CD4-positive, alpha-beta T cell treated with Interleukin-10 for 1 hour (primary cell): ENCODE measurements at places on chromosomes 13 and 19.

- DNase-seq, result no peak
Observed at GRCh38 chr19:42278452-42279154, 9.6 kb downstream of the CIC start.

DNA sequence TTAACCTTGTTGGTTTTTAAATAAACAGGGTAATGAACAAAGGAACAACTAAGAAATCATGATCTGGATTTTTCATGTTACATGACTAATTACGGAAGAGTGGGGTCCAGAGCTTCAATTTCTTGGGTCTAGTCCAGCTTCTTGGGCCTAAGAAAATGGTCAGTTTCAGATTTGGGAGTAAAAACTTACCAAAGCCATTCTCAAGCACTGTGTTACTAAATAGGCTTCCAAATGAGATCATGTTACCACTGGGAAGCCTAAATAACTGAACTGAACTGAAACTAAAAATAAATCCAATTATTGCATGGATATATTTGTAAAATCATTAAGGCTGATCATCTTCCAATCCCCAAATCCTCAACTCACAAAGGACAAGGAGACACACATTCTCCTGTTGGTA, 13.9 kb downstream of the TBC1D4 start:
- DNase-seq, result no peak

DNA sequence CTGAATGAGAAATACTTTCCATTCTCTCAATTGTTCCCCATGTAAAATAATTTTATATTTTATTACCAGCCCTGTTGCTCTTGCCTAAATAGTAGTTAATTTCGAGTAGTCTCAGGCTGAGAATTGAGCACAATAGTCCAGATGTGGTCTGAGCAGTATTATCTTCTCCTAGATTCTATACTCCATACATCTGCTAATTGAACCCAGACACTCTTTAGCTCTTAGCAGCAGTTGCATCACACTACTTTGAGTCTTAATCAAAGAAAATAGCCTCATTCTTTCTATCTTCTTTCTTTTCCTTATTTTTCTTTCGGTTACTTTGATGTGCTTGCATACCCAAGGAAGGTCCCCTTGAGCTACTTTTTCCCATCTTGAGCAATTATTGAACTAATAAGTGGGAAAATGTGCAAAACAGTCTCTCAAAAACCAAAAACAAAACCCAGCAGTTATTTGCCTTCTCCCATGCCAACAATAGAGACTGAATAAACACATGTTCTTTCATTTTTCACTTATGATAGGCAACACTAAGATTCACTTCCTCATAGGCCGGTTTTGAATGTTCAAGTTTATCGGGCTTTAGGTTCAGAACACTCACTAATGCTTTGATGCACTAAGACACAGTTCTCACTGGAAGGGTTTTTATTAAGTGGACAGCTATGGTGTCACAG, 204.5 kb downstream of the POU4F1 start:
- DNase-seq, result no peak

- peak; percentile 5 for DNase-seq
Observed at GRCh38 chr13:34942732-34943435, 814 bp downstream of the NBEA start.

- DNase-seq, result no peak
Observed at GRCh38 chr13:110257408-110257807, 49.5 kb downstream of the COL4A1 start.

GRCh38 chr13:24220086-24220703, 59.7 kb downstream of the SPATA13 start:
- DNase-seq, result peak; percentile 79

DNA sequence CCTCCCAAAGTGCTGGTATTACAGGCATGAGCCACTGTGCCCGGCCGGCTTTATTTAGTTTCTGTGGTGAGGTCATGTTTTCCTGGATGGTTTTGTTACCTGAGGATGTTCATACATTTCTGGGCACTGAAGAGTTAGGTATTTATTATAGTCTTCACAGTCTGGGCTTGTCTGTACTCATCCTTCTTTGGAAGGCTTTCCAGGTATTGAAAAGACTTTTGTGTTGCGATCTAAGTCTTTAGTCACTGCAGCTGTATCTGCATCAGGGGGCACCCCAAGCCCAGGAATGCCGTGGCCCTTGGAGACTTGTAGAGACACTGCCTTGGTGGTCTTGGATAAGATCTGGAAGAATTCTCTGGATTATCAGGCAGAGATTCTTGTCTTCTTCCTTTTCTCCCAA, 12.8 kb downstream of the BLOC1S3 start:
- DNase-seq, result no peak

DNA sequence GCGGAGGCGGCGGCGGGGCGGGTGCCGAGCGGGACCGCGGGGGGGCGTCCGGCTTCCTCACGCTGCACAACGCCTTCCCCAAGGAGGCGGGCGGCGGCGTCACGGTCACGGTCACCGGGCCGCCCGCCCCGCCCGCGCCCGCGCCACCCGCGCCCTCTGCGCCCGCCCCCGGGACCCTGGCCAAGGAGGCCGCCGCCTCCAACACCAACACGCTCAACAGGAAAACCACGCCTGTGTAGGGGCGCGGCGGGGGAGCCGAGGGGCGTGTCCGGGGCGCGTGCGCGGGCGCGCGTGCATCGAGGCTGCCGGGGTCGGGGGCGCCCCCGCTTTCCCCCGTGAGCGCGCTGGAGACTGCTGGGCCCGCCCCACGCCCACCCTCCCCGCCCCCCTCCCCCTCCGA, 8.8 kb upstream of the CACNG6 start:
- peak; percentile 16 for DNase-seq

DNA sequence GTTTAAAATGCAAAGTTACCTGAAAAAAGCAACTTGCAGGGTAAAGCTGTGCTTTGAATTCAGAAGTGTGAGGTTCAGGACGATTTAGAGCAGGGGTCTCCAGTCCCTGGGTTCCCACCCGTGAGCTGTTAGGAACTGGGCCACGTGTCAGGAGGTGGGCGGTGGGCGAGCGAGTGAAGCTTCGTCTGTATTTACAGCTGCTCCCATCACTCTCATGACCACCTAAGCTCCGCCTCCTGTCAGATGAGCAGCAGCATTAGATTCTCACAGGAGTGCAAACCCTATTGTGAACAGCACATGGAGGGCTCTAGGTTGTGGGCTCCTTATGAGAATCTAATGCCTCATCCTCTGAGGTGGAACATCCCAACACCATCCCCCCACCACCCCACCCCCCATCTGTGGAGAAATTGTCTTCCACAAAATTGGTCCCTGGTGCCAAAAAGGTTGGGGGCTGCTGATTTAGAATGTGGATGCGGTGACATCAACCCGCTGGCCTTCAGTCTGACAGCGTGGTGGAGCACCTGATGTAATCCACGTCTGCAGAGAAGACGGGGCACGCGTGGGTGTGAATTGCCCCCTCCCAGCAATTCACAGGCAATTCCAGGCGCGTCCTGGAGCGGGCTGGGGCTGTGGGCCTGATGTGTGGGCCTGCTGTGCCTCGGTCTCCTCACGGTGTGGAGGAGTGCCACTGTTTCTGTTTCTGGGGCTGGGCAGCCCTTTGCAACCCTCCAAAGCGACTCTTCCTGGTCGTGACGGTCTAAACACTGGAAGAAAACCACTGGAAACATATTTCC, 214.0 kb upstream of the SOX1 start:
- no peak for DNase-seq

DNA sequence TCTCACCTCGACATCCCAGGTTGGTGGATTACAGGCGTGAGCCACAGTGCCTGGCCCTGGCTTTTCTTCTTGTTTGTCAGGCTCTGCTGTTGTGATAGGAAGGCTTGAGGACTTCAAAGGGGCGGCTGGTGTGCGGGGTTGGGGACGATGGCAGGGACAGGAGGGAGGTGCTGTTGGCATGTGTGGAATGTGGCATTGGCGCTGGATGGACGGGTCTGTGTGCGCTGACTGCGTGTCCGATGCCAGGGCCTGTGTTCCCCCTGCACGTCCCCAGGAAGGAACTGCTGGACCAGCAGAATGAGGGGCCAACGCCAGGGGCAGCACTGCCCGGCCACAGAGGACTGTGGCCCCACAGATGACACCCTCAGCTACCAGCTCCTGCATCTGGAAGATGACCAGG, 12.7 kb upstream of the PTBP1 start:
- DNase-seq, result no peak

GRCh38 chr13:71474936-71475335, 392.1 kb downstream of the DACH1 start:
- DNase-seq, result no peak

DNA sequence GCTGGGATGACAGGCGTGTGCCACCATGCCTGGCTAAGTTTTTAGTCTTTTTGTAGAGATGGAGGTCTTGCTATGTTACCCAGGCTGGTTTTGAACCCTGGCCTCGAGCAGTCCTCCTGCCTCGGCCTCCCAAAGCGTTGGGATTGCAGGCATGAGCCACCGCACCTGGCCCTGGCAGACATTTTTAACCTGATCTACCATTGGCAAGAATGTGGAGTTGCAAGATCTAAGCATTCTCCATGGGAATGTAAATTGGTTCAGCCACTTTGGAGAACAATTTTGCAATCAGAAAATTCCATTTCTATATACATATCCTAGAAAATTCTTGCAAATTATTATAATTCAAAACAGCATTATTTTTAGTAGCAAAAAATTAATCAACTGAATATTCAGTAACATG, 24.3 kb upstream of the DCUN1D2 start:
- DNase-seq, result no peak

- DNase-seq, result no peak
Observed at GRCh38 chr13:79780240-79780639, 299.3 kb downstream of the NDFIP2 start.

GRCh38 chr19:8238251-8238650, 29.1 kb downstream of the CERS4 start:
- DNase-seq, result no peak

- peak; percentile 87 for DNase-seq
Observed at GRCh38 chr19:40403262-40403984, 9.8 kb downstream of the PRX start.

GRCh38 chr19:47499863-47500830, 14.7 kb downstream of the NAPA start:
- DNase-seq, result no peak

GRCh38 chr19:51627491-51628138, 2.6 kb downstream of the SIGLEC5 start:
- no peak for DNase-seq

GRCh38 chr13:68810660-68811059, 1297.0 kb upstream of the ATXN8OS start:
- DNase-seq, result no peak

DNA sequence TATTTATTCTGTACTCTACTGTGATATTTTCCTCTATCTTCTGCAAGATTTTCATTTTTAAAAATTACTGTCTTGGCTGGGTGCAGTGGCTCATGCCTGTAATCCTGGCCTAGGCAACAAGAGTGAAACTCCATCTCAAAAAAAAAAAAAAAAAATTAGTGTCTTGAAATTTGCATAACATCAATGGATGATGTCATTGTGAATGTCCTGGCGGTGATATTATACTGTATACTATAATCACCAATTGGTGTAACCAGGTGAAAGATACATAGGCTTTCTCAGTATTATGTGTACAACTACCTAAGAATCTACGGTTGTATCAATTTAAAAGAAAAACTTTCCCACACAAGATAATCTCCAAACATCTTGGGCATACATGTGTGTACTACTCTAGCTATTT, 15.2 kb downstream of the ZNF331 start:
- DNase-seq, result no peak

- DNase-seq, result no peak
Observed at GRCh38 chr19:52212572-52213255, 22.9 kb downstream of the PPP2R1A start.

- peak; percentile 50 for DNase-seq
Observed at GRCh38 chr19:47699360-47699917, 13.8 kb upstream of the EHD2 start.

GRCh38 chr13:50668691-50669271, 174.7 kb downstream of the DLEU7 start:
- DNase-seq, result no peak

- no peak for DNase-seq
Observed at GRCh38 chr13:97266772-97267417, 44.8 kb downstream of the MBNL2 start.

DNA sequence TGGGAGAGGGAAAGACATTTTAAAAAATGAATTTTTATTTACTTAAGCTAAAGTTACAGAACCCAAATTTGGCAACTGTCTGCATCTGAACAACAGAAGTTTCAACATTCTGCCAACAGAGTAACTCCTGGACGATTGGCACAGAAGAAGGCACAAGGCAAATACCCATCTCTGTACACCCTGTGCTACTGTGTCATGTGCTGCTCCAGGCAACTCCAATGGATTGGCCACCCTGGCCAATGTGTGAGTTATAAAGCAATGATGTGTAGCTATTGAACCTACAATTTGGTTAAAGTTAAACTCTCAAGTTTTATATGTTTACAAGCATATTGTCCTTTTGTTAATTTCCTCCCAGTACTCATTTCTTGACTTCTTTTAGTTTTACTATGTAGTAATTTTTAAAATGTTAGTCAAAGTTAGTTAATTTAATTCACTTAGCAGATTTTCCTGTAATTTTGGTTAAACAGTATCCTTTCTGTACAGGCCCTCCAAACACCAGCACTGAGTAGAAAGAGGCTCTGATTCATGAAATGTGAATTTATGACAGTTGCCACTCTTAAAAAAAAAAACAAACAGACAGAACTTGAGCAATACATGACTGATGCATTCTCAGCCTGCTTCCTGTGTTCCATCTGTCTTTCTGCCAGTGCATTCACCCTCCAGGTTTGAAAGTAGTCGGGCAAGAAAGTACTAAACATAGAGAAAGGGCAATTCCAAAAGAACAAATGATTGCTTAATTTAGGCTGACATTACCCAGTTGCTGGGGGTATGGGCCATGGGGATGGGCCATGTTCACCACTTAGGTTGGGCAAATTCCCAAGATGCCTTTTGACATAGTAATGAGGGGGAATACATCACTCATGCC, 5.9 kb downstream of the STARD13 start:
- no peak for DNase-seq

GRCh38 chr19:46886546-46887239, 25.9 kb downstream of the ARHGAP35 start:
- no peak for DNase-seq

DNA sequence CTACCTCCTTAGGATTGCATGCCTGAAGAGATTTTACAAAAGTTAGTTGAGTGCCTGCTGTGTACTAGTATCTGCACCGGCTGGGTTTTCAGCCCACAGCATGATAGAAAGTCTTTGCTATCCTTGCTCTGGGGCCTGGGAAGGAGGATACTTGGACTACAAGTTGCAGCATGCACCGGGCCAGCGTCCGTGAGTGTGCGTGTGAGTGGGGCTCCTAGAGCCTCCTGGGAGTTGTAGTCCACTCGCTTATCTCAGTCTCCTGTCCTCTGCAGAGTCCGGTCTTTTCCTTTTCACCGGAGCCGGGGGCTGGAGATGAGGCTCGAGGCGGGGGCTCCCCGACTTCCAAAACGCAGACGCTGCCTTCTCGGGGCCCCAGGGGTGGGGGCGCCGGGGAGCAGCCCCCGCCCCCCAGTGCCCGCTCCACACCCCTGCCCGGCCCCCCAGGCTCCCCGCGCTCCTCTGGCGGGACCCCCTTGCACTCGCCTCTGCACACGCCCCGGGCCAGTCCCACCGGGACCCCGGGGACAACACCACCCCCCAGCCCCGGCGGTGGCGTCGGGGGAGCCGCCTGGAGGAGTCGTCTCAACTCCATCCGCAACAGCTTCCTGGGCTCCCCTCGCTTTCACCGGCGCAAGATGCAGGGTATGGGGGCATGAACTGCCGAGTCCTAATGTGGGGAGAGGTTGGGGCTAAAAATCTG, 20.6 kb downstream of the BRSK1 start:
- peak; percentile 32 for DNase-seq
